ENCODE measurements at places on chromosomes 1 and 21. TPM values are rescaled to one million over a fixed set of nuclear protein-coding genes. Genes with fewer than 3 reads are reported as not detected.

Gene TNFRSF9
- total RNA-seq = 0.42 TPM

Gene OR2T35
- total RNA-seq = not detected

Gene TBX15
- total RNA-seq = 0.17 TPM

Gene SH2D2A
- total RNA-seq = 2.9 TPM

- H3K4me1 ChIP-seq = peaks cover 87% of the 10 kb centered on the region
- peak overlapping the region; percentile 68 for H3K27ac ChIP-seq
- no peak overlapping the region for H3K4me3 ChIP-seq
- DNase-seq = no peak
Measured at GRCh38 chr1:63878932-63879331, 105.1 kb downstream of the ROR1 start.

GRCh38 chr1:44696789-44697345 is 22.4 kb downstream of the ARMH1 start:
- H3K4me1 ChIP-seq = no peaks in the 10 kb centered on the region
- no peaks in the 10 kb centered on the region for H3K36me3 ChIP-seq
- DNase-seq = no peak
- no peak overlapping the region for H3K27ac ChIP-seq
- no peak overlapping the region for H3K4me3 ChIP-seq
- no peaks in the 10 kb centered on the region for H3K27me3 ChIP-seq

Gene TMPRSS15
- not detected for total RNA-seq

Gene PLA2G2A
- total RNA-seq = not detected

Measured in Calu3 (cell line).